Heart right ventricle (tissue), 16 donors: ENCODE measurements at places on chromosomes 13 and 19. TPM values are rescaled to one million over a fixed set of nuclear protein-coding genes. Genes with fewer than 3 reads are reported as not detected.

DNA sequence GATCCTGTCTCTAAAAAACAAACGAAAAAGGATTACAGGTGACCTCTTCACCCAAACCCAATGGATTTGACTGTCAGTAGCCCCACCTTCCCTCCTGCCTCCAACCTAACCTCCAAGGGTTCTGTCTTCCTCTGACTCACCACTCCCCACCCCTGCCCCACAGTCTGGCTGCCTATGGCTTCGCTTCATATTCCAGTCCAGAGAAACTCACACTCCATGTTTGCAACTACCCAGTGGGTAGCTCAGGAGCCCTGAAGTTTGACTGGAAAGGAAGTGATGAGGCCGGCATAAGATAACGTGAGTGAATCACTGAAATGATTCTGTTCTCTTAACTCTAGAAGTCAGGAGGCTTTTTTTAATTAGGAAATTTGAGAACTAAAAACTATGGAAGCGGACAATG, 303.9 kb downstream of the FOXO1 start:
- no peak for DNase-seq

Gene MADCAM1
- 0.09 TPM for polyA plus RNA-seq

- DNase-seq, result no peak
These were observed 1317.0 kb downstream of the PCDH9 start for GRCh38 chr13:65913173-65913572.

DNA sequence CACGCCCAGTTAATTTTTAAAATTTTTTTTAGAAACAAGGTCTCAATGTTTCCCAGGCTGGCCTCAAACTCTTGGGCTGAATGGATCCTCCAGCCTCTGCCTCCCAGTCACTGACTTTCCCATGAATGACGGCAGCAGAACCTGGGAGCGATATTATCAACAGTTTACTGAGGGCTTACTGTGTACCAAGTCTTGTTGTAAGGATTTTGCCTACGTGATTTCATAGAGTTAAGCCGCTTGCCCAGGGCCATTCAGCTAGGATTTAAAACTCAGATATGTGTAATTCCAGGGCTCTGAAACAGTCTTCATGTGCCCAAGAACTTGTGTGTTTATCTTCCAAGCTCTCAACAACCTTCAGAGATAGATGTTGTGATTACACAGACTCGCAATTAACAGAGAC, 6.0 kb upstream of the KXD1 start:
- no peak for DNase-seq

- DNase-seq, result no peak
These were observed 31.4 kb downstream of the NAXD start for GRCh38 chr13:110646442-110647364.

GRCh38 chr13:97600458-97601075, 166.6 kb downstream of the RAP2A start:
- DNase-seq, result no peak

GRCh38 chr19:48510421-48511268, 990 bp downstream of the LMTK3 start:
- DNase-seq, result peak; percentile 60

Gene SYMPK
- polyA plus RNA-seq, result 30.5 TPM

GRCh38 chr19:35522745-35523327, 5.3 kb downstream of the SBSN start:
- DNase-seq, result no peak

DNA sequence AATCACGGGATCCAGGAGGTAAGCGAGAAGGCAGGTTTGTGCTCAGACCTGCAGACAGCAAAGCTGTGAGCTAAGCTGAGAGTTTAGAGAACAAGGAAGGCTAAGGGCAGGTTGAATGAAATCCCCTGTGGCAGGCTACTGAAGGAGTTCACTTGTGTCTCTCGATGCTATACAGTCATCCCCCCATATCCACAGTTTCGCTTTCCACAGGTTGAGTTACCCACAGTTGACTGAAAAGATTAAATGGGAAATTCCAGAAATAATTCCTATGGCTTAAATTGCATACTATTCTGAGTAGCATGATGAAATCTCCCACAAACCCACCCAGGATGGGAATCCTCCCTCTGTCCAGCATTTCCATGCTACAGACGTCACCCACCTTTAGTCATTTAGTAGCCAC, 49.6 kb downstream of the ABCC4 start:
- DNase-seq, result no peak

- DNase-seq, result no peak
These were observed 121.6 kb upstream of the KL start for GRCh38 chr13:32894589-32895001.

GRCh38 chr13:64985075-64985474, 2245.1 kb downstream of the PCDH9 start:
- no peak for DNase-seq

DNA sequence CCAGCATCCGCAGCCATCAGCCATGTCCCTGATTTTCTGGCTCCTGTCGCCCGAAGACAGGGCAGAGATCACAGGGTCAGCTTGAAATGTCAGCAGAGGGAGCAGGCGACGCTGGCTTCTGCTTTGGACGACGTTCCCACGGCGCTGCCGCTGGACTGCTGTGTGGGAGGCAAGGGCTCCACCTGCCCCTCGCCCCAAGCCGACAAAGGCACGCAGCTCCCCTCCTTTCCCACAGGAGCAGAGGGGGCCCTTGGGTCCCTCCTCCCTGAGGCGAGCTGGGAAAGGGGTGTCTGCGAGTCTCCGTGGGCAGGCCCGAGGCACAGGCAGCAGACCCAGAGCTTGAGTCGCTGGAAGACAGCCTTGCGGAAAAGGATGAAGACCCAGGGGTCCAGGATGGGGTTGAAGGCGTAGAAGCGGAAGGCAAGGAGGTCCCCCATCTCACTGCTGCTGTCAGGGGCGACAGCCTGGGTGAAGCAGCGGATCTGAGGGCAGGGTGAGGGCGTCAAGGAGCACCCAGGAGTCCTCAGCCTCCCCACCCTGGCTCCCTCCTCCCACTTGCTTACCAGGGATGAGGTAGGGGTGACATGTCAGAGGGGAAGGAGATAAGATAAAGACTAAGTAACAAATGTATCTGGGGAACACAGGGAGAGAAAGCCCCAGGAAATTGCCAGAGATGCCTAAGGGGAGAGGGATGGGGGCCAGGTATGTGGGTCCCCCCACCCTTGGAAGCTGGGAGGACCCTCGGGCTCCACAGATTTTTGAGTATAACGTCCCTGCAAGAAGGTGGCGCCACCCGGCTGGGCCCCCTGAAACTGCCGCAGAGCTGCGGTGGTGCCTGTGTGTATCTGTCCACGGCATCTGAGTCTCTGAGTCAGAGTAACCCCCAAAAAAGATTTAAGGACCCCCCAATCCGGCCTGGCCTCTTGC, 3.4 kb downstream of the PTGIR start:
- no peak for DNase-seq

Gene NPAS1
- polyA plus RNA-seq, result 1.1 TPM

DNA sequence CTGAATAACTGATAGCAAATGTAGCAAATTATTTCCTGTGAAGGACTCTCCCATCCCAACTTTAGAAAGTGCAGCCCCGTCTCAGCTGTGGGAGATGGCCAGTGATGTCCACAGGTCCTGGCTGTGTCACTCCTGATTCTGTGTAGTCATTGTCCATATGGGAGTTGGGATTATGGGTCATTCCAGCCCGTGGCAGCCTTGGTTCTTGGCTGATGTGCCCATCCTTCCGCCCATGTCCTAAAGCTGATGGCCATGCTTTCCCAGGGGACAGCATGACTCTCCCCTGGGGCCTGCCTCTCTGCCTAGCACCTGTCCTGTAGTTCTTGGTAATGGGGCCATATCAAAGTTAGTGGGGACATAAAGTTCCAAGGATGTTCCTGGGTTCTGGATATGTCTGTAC, 43.9 kb upstream of the C1QTNF9 start:
- no peak for DNase-seq

Gene KLK12
- not detected for polyA plus RNA-seq

Gene SERPINE3
- polyA plus RNA-seq, result 0.01 TPM

Gene C5AR1
- polyA plus RNA-seq, result 5.4 TPM

DNA sequence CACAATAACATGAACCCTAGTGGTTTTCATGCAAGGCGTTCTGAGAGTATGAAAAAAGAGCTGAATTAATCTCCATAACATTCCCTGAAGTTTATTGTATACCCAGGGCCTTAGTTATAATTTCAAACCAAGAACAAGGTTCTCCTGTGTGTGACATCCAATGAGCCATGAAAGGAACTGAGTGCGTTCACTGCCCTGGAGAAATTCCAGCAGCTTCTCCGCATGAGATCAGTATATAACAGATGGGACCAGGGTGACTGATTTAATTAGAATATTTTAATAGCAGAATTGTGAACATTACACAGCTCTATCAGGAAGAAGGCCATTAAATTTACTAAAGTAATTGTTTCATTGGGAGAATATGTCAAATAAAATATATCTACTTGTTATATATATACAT, 1190.5 kb upstream of the SLC10A2 start:
- no peak for DNase-seq

DNA sequence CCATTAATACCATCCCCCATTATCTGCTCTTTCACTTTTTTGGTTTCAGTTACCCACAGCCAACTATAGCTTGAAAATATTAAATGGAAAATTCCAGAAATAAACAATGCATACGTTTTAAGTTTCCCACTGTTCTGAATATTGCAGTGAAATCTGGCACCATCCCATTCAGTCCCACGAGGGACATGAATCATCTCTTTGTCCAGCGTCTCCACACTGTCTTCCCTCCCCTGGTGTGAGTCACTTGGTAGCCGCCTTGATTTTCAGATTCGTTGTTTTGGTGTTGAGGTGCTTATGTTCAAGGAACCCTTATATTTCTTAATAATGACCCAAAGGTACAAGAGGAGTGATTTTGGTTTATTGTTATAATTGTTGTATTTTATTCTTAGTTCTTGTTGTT, 246.1 kb downstream of the DCT start:
- DNase-seq, result peak; percentile 7

- DNase-seq, result peak; percentile 57
These were observed 1.3 kb downstream of the GADD45B start for GRCh38 chr19:2477141-2477710.

Gene SSC5D
- 2.8 TPM for polyA plus RNA-seq
